ENCODE measurements at places on chromosomes 6 and 20.
A peak's percentile ranks its signal among the peaks of the same experiment; 100 is the strongest.

- DNase-seq = peak; percentile 18
Measured at GRCh38 chr20:33862709-33863403, 51.7 kb downstream of the CHMP4B start.

DNA sequence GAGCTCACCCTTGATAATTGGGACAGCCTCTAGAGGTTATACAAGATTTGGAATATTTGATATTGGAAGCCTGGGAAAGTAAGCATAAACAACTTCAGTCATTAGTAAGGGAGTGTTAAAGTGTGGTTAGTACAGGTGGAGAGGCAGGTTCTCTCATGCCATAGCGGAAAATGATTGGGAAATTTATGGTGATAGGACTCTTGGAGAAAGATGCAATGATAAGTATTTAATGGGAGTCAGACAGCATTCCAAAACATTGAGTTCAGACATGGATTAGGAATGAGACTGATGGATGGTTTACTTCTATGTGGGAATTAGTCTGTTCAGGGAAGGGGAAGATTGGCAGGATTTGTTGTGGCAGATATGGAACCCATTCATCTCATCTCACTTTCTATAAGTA is 152.7 kb downstream of the MCHR2 start:
- no peak for DNase-seq

- DNase-seq = no peak
Measured at GRCh38 chr6:25177500-25178028, 101.6 kb upstream of the CARMIL1 start.

DNA sequence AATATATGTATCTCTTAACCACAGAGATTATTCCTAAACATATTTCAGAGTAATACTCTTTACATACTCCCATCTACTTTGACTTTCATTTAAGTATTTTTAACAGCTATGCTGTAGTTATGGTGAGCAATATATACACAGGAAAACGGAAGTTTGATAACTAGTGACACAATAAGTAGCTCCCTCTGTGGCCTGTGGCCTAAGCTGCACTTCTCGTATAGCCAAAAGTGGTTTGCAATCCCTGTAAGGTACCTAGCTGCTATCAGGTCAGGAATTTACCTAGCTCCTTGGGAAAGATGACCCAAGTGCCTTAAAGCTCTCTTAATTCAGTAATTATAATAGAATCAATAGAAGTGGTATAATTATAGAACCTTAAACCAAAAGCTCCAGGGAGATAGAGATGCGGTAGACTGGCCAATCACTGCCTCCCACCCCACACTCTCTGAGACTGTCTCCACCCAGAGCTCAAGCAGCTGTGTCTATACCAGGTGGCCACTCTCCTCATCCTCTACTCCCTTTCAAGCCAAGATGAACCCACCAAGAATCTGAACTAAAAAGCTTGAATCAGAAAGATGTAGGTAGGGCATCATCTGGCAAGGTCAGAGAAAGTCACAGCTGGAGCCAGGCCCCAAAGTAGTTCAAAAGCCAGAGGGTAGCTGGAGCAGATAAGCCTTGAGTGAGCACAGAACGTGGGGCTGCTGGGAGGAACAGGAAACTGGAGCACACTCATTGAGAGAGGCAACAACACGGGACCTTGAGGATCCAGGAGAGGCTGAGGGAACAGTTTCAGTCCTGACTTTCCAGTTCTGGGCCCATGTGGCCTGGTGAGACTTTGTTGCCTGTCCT is 84.9 kb upstream of the ASF1A start:
- DNase-seq = no peak

DNA sequence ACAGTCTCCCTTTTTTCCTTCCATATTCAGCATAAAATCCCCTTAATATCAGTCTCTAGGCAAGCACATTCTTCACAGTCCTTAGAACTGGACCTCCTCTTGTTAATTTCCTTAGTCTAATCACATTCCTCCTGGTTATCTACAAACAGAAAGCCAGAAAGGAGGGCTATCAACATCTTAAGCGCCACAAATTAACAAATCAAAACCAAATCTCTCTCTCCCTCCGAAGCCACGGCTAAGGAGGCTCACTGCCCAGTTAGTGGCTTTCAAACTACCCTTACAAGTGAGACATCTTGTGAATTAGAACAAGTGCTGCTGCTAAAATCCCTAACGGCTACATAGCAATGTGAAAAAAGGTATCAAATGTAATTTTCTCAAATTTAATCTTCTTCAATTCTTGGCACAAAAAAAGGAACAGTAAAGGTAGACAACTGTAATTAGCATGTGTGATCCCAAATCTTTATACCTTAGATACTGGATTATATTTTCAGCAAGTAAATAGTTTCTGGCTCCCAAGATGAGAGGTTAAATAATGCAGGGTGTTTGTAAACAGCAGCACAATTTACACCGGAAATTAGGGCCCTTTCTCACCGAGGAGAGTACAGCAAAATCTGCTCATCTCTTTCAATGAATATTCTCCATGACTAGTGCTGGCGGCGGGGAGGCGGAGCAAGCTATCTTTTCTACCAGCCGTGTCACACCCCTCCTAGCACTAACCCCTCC is 1.4 kb upstream of the TRIM39 start:
- peak; percentile 84 for DNase-seq

DNA sequence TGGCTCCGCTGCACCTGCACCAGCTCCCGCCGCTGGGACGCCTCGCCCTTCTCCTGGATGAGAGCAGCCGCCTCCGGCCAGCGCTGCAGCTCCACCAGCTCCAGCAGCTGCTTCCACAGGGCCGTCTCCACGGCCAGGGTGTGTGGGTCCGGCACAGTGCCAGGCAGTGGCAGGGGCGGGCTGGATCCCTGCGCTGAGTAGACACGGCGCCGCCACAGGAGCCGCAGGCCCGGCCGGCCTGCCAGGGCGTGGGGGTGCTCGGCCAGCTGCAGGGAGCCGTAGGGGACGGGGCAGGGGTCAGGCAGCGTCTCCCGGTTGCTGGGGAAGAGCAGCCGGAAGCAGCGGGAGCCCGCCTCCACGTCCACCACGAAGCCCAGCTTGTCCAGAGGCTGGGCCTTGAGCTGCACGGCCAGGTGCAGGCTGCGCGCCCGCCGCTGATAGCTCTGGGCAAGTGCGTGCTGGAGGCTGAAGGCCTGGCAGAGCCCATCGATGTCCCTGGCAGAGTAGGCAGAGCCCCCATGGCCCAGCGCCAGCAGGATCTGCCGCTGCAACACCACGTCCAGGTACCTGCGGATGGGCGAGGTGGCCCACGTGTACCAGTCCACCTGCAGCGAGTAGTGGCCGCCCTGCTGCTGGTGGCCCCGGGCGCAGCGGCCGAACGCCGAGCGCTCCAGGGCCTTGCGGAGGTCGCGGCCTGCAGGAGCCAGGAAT is 9.4 kb downstream of the FNDC11 start:
- DNase-seq = no peak

DNA sequence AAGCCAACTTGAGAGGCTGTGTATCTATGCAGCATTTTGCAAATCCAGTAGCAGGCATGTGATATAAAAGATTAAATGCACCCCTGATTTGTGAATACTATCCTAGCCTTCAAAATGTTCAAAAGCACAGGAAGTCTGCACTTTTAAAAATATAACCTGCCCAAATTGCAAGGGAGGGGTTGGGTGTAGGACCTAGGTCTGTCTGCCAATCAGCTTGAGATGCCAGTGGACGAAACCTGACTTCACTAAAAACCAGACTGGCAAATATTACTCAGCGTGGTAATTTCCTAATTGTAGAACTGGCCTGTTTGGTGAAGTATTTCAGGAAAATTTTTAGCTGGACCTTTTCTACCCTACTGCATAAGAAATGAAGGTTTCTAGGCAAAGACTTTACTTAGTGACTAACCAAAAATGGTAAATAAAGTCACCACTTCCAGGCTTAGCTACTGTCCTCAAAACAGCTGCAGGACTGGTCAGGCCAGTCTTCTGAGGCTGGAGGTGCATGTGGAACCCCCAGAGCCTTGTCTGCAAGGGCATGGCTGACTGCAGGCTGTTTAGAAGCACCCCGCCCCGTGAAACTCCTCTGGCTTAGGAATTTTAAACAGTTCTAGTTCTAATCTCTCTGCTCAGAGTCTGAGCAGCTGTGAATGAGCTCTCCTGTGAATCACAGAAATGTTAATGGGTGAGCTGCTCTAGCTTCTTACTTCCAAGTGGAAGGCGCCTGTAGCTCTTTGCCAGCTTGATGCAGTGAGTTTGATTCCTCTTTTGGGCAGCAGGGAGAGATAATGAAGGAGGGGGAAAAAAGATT is 104.4 kb upstream of the ESR1 start:
- no peak for DNase-seq

DNA sequence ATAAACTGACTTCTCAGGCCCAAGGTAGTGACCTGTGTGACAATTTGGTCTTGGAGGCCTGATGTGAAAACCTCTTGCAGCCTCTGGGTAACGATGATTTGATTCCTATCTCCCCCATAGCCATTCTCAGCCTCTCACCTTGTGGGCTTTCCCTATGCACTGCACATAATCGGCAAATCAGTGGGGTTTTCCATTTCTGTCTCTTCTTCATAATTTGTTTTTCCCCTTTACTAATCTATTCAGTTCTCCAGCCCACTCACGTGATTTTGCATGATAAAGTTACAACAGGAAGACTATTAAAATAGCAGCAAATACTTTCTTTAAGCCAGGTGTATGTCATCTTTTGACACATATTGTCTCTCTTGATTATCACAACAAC is 893.7 kb downstream of the TFAP2A start:
- no peak for DNase-seq

GRCh38 chr20:45997187-45997586 is 11.5 kb upstream of the MMP9 start:
- DNase-seq = no peak

DNA sequence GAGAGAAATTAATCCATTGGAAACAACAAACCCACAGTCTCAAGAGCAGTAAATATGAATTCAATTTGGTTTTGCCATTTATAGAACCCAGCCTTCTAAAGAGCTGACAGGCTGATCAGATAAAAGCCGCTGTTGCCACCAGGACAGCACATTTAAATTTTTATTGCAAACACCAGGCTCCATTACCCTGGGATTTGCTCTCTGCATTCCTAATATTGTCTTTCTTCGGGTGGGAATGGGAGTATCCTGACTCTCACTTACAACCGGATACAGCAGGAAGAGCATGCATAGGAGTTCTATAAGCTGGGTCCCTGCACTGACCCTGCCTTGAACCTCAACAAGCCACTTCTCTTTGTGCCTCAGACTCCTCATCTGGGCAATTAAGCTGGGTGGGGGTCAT is 142.9 kb downstream of the LRFN2 start:
- DNase-seq = no peak

DNA sequence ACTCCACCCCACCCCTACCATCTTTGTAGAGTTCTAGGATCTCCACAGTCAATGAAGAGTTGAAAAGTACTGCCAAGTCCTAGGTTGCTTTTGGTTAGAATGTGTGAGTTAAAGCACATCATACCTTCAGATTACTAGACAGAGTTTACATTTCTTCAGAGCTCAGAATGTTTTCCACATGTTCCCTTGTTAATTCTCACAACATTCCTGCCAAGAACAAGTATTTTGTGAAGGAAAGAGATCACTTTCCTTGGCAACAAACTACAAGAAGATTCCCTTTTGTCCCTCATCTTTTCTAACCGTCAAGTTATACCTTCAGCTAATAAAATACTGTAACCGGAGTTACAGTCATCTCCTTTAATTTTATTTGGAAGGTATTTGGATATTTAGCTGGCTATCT is 266.8 kb downstream of the ZFAND3 start:
- no peak for DNase-seq
